NCI-H510A treated with DMSO at 0.1 percent for 48 hours (cell line): ENCODE measurements at places on chromosomes 7 and 10.
A peak's percentile ranks its signal among the peaks of the same experiment; 100 is the strongest.

- no peak for DNase-seq
Measured at GRCh38 chr10:71581376-71581775, 138.2 kb downstream of the C10orf105 start.

GRCh38 chr7:24825381-24825794, 68.1 kb upstream of the GSDME start:
- DNase-seq, result no peak

DNA sequence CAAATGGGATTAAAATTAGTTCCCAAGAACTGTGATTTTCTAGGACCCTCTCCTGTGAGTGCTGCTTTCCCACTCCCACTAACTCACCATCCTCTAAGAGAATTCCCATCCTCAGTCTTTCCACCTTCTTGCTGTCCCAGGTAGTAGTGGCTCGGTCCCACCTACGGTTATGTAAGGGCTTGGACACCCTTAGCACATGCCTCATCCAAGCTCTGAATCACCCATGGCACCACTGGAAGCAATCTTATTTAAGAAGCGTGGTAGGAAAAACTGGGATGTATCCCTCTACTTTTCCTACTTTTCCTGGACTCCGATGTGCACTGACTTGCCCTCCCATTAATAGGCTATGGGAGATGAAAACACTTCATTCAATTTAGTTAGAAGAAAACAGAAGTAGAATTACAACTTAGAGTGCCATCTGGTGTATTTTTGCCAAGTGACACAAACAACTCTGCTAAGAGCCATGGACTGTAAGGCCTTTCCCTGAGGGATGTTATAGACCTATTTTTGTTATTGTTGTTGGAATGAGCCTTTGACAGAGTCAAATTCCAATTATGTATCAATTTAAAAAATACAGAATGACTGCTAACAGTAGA, 13.7 kb upstream of the ANKRD22 start:
- DNase-seq, result no peak

DNA sequence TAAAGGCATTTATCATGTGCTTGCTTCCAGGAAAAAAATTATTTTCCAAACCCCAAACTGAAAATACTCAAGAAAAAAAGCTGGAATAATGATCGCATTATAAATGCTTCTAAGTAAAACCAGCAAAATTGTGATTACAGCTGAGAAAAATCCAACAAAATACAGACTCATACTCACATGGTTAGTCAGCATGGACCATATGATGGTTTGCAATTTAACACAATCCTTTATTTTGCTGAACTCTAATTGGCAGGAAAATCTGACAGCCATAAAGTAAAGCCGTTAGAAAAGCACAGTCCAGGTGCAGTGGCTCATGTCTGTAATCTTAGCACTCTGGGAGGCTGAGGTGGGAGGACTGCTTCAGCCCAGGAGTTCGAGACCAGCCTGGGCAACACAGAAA, 59.6 kb downstream of the BRI3 start:
- no peak for DNase-seq

GRCh38 chr7:102220960-102221800, 65.5 kb upstream of the SH2B2 start:
- DNase-seq, result no peak

DNA sequence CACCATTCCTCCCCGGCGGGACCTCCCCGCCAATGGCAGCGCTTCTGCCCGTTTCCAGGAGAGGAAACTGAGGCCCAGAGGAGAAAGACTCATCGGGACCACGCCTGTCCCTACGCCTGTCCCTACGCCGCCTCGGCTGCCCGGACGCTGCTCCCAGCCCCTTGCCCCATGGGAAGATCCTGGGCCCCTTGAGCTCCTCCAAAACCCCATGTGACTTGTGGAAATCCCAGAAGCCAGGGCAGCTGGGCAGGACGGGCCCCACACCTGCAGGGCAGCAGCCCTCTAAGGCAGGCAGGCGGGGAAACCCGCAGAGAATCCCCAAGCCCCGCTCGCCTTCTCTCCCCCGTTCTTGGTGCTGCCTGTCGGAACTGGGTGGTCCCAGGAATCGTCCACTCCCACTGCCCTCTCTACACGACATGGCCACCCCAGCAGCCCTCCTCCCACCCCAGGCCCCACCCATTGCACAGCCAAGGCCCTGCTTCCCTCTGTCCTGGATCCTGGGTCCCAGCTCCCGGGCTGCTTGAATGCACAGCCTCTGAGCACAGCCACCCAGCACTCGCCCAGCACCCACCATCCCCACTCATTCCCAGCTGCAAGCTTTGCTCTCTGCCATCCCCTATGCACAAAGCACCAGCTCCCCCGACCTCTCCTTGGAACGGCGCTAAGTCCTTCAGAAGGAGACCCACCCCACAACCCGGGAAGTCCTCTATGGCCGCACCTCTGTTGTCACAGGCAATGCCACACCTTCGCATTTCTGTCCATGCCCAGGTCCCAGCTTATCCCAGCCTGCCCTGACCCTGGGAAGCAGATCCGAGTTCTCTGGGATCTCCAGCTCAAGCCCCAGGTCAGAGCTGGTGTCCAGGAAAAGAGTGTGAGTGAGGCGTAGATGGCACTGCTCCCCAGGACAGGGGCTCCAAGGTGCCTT, 50.6 kb downstream of the SLC29A4 start:
- no peak for DNase-seq

DNA sequence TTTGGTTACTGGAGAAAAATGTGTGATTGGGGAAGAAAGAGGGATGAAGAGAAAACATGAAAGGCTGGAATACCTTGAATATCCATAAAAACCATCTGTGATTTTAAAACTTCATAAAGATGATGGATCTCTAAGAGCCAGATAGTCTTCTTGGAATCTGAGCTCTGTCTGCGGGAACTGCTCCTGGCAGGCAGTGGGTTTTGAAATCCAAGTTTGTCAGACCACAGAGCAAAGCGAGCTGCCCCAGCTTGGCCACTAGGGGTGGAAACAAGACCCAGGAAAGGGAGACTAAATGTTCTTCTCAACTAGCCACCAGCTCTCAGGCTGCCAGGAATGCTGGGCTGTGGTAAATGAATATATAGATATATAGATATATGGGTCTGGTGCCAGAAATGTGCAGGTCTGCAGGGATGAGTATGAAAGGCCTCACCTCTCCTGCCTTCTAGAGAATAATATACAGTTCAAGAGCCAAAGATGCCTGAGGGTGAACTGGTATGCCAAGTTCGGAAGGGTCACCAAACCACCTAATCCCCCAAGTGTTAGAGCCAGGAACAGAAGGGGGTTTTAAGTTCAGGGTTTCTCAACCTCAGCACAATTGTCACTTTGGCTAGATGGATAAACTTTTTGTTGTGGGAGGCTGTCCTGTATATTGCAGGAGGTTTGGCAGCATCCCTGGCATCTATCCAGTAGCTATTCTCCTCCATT, 208.8 kb downstream of the KCNMA1 start:
- peak; percentile 63 for DNase-seq

DNA sequence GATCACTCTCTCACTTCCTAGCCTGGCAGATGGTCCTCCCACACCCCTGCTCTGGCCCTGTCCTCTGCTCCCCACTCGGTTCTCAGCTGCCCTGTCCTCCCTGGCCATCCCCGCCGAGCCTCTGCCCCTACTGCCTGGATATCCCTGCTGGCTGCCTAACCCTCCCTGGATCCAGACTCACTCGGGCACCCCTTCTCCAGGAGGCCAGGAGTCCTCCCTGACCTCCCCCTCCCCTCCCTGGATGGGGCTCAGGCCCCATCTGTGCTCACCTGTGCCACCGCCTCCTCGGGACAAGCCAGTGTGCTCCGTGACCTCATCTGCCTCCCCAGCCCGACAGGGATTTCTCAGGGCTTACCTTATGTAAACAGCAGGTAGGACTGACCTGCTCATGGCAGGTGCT, 406.1 kb downstream of the TCERG1L start:
- no peak for DNase-seq

DNA sequence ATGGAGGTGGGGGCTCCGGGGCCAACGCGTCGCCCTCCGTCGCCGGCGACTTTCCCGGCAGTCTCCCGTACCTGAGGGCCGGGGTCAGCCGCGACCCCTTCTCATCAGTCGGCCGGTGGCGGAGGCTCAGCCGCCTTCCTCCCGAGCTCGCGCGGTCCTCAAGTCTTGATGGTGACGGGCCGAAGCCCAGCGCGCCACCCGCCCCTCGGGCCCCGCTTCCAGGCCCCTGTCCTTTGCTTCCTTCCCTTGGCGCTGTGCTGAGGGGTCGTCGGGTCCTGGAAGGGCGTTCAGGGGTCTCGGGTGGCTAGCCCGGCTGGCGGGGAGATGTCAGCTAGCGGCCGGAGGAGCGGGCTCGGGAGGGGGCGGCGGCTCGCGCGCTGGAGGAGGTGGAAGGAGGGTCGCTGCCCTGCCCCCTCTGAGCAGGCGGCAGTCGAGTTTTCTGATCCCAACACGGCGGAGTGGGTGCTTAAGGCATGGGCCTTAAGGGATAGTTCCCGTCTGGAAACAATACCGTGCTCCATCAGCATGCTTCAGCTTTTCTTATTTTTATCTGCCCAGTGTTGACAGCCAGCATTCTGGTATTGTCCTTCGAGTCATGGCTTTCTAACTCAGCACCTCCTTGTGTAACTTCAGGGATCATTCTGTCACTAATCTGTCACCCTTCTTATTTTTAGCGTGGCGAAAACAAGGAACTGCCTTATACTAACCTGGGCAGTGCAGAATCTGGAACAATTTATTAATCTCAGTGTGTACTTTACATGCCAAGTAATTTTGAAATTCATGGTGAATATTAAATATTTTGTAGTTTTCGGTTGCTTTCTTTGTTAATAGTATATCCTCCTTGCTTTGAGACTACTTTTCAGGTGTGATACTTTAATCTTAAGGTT, 748 bp downstream of the PHTF2 start:
- DNase-seq, result no peak

DNA sequence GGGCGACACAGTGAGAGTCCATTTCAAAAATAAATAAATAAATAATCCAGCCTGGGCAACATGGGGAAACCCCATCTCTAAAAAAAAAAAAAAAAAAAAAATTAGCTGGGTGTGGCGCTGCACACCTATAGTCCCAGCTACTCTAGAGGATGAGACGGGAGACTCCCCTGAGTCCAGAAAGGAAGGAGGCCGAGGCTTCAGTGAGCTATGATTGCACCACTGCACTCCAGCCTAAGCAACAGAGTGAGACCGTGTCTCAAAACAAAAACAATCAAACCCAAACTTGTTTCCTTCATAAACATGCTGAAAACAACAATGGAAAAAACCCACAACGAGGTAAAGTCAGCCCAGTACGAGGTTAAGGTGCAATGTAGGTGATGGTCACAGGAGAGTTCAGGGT, 1.2 kb downstream of the COX19 start:
- DNase-seq, result no peak

DNA sequence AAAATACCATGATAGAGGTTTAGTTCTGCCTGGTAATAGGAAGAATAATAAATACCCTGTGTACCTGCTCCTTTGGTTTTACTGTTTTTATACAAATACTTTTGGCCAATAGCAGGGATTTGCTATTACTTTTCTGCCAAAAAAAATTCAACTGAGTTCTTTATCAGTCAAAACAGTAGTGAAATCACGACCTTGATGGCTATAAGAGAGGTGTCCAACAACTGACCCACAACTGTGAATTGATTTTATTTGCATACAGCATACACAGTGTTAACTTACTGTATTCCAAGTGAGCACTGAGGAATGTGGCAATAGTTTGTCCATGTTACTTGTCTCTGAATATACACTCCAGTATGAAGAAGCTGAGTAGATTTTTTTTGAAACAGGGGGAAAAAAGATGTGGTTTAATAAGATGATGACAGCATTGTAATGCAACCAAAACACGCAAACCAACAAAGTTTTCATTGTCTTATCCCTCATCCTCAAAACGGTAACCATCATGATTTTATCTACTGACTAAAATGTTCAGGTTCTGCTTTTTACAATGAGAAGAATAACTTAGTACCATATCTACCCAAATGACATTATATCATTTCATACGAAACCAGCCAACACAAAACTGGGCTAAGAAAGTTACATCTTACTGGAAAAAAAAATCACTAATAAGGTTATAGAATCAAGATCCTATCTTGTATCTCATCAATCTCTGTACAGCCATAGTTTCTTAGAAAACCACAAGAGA, 63.3 kb downstream of the GSAP start:
- DNase-seq, result no peak

DNA sequence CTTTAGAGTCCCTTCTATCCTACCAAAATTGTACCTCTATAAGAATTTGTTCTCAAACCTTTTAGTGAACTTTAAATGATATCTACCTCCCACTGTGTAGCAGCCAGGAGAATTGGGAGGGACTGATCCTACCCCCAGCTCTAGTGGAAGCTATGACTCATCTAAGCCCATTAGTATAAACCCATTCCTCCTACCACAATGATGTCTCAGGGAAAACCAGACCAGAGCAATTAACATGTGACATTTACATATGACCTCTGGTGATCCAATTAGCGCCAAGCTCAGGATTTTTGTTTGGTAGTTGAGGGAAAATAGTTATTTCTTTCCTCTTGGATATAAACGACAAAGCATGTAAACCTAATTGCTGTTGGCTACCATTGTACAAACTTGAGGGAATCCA, 33.1 kb upstream of the R3HCC1L start:
- no peak for DNase-seq

DNA sequence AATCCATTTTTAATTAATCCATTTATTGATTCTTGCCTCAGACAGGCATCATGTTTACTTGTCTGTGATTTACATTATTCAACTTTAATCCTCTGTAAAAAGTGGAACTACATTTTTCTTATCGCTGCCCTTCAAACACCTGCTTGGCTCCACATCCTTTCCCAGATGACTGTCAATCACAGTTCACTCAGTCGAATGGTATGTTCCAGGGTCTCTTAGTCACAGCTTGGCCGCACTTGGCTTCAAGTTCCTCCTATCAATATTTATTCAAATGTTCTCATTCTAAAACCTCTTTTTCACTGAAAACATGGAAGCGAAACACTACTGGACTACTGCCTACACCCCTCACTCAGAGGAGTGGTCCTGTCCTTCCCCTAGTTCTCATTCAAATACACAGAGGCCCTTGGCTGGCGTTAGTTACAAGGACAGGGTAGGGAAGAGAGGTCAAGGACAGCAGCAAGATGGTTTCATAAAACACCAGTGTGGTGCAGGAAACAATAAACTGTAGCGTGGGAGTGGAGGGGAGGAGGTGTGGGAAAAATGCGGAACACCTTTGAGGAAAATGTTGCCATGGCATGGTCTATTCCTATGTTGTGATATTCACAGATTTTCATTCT, 143.2 kb downstream of the USP6NL start:
- DNase-seq, result no peak

GRCh38 chr7:108234971-108235450, 104.8 kb upstream of the LAMB4 start:
- no peak for DNase-seq

DNA sequence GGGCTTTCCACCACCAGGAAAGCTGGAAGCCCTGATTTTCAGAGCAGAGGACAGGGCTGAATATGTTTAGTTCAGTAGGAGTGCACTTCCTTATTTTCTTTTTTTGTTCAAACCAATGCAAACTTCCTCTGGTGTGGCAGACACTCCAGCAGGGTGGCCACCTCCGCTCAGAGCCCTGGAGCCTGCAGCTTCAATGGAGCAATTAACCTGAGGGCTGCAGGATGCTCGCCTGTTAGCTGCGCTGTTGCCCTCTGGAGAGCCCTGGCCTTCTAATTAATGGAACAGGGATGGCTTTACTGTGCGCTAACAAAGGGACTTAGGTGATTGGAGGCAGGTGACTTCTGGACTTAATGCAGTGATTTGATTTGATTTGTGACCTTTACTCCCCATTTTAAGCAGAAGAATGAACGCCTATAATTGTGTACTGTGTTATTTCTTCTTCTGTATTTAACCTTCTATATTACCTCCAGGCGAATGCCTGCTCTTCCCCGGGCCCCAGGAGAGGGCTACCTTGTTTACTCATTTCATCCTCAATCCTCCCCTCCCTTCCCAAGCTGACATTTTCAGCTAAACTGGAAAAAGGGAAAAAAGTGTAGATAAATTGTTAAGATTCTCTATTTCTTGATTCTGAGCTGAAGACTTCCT, 123.0 kb upstream of the CTBP2 start:
- DNase-seq, result peak; percentile 17
